ENCODE measurements at places on chromosomes 2 and 18.
A peak's percentile ranks its signal among the peaks of the same experiment; 100 is the strongest.

- no peak for DNase-seq
Measured at GRCh38 chr18:31791817-31792579, 31.3 kb upstream of the SLC25A52 start.

GRCh38 chr2:96539215-96539920, 2.8 kb downstream of the ARID5A start:
- no peak for DNase-seq

- DNase-seq = no peak
Measured at GRCh38 chr18:45355944-45356520, 259.2 kb upstream of the SLC14A2 start.

GRCh38 chr2:168678153-168678853, 124.1 kb upstream of the NOSTRIN start:
- no peak for DNase-seq

GRCh38 chr18:59631583-59632181, 65.5 kb downstream of the CCBE1 start:
- peak; percentile 71 for DNase-seq

- DNase-seq = peak; percentile 85
Measured at GRCh38 chr18:24118750-24119577, 19.9 kb upstream of the CABYR start.

DNA sequence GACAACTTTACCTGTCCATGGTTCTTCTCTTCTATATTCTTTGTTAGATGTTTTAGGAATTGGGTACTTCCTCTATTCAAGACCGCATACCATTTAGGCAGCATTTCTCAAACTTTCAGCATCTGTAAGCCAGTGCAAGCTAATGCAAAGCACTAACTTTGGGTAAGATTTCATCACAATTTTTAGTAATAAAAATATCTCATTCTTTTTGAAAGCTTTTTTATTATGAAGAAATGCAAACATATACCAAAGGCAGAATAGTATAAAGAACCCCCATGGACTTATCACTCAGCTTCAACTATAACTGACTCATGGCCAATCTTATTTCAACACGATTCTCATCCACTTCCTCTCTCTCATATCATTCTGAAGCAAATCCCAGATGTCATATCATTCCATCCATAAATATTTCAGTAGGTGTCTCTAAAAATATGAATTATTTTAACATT, 32.9 kb downstream of the INO80C start:
- no peak for DNase-seq

DNA sequence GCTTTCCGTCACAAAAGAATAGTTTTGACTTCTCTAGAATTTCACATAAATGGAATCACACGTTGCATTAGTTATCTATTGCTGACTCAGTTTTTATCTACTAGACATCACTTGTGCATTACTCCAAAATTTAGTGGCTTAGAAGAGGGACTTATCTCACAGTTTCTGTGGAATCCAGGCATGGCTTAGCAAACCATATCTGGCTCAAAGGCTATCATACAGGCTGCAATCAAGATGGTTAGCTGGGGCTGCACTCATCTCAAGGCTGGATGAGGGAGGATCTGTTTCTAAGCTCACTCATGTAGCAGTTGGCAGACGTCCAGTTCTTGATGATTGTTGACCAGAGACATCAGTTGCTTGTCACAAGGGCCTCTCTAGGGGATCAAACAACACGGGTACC, 6.6 kb upstream of the DSC3 start:
- peak; percentile 33 for DNase-seq

DNA sequence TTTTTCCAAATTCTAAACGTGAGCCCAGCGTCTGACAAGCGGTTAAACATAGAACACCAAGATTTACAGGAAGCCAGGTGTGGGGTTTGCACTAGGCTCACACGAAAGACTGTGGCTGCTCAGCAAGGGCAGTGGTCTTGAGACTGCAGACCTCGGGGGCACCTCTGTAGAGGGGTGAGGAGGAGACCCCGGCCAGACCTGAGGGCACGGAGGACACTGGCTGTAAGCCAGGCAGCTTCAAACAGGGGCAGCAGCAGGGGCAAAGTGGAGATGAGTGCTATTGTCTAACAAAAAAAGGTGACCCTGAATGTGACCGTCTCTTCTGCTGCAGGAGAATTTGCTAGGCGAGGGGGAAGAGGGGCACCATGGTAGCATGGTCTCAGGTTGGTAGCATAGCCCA, 140.3 kb downstream of the CYP26B1 start:
- no peak for DNase-seq

GRCh38 chr2:186977433-186978045, 128.6 kb upstream of the ZSWIM2 start:
- DNase-seq = no peak

GRCh38 chr2:64831134-64831976, 157.8 kb upstream of the SLC1A4 start:
- DNase-seq = peak; percentile 93

DNA sequence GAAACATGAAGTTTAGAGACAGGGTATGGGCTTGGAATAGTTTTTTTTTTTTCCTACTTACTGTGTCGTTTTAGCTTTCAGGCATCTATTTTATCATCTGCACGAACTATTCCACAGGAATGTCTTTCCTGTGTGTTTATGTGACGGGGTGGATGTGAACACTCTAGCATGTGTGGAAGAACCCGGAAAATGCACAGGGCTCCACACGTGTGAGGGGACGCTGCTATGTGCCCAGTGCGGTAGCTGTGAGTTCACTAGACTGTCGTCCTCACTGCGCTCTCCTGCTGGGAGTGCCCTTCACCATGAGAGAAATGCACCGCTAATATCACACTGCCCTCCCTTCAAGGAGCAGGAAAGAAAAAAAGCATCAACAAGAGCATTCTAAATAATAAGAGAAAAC, 250.8 kb upstream of the PXDN start:
- no peak for DNase-seq

DNA sequence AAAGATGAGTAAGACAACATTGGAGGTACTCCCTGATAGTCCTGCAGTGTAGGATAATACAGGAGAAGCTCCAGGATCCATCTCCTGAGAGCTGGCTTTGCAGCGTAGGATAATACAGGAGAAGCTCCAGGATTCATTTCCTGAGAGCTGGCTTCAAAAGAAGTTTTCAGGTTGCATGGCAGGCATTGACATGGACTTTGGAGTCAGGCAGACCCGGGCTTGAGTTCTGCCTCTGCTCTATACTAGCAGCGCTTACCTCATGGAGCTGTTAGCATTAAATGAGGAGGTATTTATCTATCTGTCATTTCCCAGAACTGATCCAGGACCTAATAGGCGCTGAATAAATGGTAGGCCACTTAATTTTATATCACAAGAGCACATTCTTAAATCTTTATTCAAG, 97.8 kb downstream of the FMNL2 start:
- DNase-seq = no peak

- no peak for DNase-seq
Measured at GRCh38 chr2:227643990-227644551, 22.5 kb upstream of the SCYGR5 start.

DNA sequence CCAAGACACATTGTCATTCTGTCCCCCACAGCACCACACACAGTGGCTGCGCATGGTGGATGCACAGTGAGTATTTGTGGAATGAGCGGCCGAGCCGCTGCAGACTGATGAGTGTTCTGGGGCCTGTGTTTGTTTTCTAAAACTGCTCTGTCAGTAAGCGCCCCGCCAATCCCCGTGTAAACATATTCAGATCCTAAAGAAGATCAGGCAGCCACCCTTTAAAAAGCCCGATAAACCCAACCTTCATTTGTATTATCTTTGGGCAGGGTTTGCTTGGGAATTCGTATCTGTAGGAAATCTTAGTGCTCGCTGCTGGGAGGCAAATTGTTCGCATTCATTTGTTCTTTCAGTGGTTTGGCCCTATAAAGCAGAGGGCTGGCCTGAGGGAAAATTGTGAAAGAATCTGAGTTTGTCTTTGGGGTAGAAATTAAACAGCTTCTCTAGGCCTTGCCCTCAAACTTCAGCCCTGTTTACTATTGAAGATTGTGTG, 68.6 kb downstream of the TGOLN2 start:
- DNase-seq = peak; percentile 74

GRCh38 chr18:37243741-37244140, 321.9 kb downstream of the CELF4 start:
- DNase-seq = no peak

GRCh38 chr2:195606179-195606578, 50.8 kb upstream of the SLC39A10 start:
- no peak for DNase-seq

DNA sequence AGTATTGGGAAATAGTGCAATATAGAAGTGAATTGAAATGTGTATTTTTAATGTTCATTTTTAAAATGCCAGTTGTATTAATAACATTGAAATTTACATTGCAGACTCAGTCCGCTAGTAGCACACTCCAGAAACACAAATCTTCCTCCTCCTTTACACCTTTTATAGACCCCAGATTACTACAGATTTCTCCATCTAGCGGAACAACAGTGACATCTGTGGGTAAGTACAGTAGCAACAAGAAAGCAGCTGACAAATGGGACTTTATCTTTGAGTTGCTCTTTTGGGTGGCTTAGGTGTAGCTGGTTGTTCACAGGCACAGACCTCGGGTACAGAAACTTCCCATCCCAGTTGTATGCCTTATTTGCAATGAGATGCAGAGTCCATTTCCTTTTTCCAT, 118.2 kb upstream of the IL1R2 start:
- DNase-seq = peak; percentile 24

DNA sequence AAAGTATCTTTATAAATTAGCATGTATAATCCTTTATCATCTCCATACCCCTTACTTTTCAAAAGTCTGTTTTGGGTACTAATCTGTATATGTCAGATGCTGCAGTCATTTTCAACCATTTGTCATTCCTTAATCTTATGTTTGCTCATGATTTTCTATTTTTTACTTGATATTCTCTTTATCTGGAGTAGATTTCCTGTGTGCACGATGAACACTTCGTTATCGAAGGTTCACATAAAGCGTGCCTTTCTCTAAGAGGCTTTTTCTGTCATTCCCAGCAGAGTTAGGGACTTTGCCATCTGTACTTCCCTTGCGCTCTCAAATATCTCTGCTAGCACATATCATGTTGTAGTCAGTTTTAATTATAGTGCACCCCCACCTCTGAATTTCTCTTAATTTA, 123.2 kb downstream of the BIRC6 start:
- DNase-seq = no peak

DNA sequence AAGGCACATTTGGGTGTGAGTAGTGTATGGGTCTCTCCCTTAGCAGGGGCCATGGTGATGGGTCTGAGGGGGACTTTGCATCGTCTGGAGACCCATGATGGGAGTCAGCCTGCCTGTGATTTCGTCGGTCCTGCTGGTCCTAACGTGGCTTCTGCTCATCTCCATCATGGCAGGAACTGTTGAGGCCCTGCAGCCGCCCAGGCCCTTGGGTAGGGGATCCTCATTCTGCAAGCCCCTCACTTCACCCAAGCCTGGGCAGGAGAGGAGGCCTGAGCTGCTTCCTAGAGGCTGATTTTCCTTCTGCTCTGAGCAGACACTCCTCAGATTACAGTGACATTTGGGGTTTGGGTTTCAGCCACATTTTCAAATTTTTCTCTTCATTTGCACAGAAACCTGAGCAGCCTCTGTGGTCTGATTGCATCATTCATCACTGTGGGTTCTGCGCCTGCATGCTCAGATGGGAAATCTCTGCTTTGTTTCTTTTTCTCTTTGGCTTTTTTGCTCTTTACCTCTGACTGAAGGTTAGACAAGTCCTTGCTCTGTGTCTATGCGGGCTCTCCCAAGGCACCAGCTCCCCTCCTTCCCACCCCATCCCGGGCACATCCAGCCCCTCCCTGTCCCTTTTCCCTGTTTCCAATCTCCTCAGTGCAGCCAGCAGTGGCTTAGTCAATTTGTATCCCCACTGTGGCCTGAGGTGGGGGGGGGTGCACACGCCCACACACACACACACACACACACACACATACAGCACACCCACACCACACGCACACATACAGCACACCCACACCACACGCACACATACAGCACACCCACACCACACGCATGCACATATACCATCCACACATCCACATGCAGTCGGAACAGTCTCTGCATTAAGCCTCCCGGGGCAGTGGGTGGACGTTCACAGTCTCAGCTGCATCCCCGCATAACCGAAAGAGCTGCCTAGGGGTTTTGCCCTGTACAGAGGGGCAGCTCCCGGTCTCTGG, 305.4 kb upstream of the HS6ST1 start:
- DNase-seq = peak; percentile 86

DNA sequence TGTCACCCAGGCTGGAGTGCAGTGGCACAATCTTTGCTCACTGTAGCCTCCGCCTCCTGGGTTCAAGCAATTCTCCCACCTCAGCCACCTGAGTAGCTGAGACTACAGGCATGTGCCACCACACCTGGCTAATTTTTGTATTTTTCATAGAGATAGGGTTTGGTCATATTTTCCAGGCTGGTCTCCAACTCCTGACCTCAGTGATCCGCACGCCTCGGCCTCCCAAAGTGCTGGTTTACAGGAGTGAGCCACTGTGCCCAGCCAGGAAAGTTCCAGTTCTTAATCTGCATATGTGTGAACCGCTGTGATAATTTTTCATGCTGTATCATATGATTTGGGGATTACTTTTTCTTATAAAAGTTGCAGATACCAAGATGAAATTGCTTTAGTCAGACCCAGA, 14.6 kb upstream of the PPP4R1 start:
- DNase-seq = no peak

GRCh38 chr2:142980246-142981068, 103.0 kb downstream of the KYNU start:
- peak; percentile 70 for DNase-seq

Data from fibroblast of pulmonary artery (primary cell).